ENCODE measurements at places on chromosomes 2 and 18.

GRCh38 chr18:44541781-44542180 is 138.9 kb upstream of the SETBP1 start:
- DNase-seq, result peak; percentile 25

- DNase-seq, result no peak
Measured at GRCh38 chr2:184067502-184067901, 530.8 kb upstream of the ZNF804A start.

- no peak for DNase-seq
Measured at GRCh38 chr2:232436381-232437194, 19.4 kb upstream of the ALPI start.

- no peak for DNase-seq
Measured at GRCh38 chr2:222398446-222398885, 25.9 kb upstream of the SGPP2 start.

DNA sequence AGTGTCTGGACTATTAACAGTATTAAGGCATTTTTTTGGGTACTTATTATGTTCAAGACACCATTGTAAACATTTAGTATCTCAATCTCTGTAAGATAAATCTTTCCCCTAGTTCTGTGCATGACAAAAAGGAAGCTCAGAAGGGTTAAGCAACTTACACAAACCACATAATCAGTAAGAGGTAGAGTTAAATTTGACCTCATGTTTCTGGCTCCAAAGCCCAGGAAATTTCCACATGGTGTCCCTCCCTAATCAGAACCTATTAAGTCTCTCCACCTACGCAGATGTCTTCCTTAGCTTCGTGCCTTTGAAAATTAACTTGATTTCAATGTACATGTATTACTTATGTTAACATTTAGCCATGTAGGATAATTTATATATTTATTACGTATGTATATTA is 2.0 kb downstream of the MFSD6 start:
- no peak for DNase-seq

DNA sequence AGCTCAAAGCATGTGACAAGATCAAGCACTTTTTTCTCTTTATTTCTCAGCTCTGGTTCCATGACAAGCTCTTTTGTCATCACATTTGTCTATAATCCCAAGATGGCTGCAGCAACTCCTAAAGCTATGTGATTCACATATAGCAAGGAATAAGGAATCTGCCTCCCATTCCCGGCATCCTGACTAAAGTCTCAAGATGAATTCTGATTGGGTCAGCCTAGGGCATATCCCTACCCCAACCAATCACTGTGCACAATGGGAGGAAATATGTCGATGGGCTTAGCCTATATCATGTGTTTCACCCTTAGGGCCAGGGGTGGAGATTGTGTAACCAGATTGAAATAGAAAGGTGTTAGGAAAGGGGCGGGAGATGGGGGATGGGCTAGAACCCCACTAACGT is 23.1 kb upstream of the COLEC12 start:
- no peak for DNase-seq

GRCh38 chr2:205177546-205177945 is 504.8 kb upstream of the NRP2 start:
- DNase-seq, result no peak

DNA sequence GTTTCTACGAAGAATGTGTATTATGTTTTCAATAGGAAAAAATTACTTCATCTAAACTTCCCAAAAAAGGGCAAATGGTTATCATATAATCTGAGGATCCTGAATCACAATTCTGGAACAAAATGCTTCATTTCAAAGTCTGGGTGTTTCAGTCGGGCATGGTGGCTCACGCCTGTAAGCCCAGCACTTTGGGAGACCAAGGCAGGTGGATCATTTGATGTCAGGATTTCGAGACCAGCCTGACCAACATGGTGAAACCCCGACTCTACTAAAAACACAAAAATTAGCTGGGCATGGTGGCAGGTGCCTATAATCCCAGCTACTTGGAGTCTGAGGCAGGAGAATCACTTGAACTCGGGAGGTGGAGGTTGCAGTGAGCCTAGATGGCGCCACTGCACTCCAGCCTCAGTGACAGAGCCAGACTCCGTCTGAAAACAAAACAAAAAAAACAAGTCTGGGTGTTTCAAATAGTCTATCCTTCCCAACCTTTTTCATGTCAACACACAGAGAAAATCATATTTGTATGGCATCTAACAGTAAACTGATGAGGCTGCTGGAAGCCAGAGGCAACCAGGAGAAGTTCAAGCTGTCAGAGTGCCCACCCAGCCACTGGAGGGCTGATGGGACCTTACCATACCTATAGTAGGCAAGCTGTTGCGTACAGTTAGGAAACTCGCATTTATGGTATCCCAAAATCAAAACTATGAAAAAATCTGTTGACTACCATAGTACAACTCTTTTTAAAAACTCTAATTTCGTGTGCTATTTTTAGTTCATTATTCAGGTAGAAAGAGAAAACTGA is 14.6 kb downstream of the NBAS start:
- no peak for DNase-seq

GRCh38 chr2:65103013-65103715 is 26.7 kb downstream of the RAB1A start:
- peak; percentile 90 for DNase-seq

- no peak for DNase-seq
Measured at GRCh38 chr2:154696369-154696768, 2.1 kb upstream of the KCNJ3 start.

All from DMS79 (cell line).